ENCODE measurements at places on chromosomes 1 and 21.

DNA sequence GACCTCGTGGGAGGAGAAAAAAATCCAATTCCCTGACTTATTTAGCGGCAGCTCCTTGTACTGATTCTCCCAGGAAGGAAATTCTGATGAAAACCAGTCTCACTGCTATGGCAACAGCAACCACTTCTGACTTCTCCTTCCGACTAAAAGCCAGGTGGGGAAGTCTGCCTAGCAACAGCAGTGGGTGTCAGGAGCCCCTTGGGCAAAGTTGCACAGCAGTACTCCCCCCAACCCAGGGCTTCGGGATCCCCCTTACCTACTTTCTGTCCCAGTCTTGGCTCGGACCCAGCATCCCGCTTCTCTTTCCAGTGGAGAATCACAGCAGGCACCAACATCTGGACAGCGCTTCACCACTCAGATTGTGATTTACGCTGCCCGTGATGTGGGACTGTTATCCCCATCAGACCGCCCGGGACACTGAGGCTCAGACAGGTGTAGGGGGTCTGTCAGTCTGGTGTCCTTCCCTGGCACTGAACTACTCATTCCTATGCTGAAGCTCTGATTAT is 24.6 kb downstream of the NKAIN1 start:
- no peak for DNase-seq

GRCh38 chr1:6393400-6394187 is at the start of gene ACOT7:
Gene ACOT7, minus strand, starts transcription at chr1:6393767. Its CDS starts 368 bp downstream, at chr1:6393399.
- peak; percentile 88 for DNase-seq

DNA sequence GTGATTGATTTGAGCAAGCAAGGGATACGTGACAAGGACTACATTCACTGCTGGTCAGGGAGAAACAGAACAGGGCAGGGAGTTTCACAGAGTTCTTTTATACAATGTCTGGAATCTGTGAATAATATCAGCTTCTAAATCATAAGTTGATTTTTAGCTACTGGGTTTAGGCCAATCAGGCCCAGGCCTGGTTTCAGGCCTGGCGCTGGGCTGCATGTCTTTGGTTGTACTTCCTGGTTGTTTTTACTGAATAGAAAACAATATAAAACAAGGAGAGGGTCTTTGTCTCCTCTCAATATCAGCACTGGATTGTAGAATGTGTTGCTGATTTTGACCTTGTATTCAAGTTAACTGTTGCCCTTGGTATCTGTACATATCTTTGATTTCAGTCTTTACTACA is 865 bp upstream of the AMY2A start:
- no peak for DNase-seq

- DNase-seq = no peak
Measured at GRCh38 chr1:244104309-244105060, 53.4 kb downstream of the ZBTB18 start.

- DNase-seq = peak; percentile 92
Measured at GRCh38 chr1:228378090-228378872, 28.4 kb downstream of the TRIM11 start.

DNA sequence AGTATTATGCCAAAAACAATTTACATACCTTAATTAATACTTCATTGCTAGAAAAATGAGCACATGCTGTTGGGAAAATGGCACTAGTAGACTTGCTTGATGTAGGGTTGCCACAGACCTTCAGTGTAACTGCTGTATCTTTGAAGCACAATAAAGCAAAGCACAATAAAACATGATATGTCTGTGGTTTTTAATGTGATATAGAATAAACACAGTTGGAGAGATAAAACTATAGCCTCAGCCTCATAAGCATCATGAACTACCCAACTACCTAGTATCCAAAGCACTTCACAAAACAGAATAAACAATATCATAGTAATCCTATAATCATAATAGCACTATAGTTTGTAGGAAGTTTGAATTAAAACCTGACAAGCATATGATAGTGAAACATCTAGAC is 143.5 kb downstream of the SYT14 start:
- no peak for DNase-seq

- DNase-seq = no peak
Measured at GRCh38 chr1:75791022-75791421, 5.0 kb downstream of the RABGGTB start.

DNA sequence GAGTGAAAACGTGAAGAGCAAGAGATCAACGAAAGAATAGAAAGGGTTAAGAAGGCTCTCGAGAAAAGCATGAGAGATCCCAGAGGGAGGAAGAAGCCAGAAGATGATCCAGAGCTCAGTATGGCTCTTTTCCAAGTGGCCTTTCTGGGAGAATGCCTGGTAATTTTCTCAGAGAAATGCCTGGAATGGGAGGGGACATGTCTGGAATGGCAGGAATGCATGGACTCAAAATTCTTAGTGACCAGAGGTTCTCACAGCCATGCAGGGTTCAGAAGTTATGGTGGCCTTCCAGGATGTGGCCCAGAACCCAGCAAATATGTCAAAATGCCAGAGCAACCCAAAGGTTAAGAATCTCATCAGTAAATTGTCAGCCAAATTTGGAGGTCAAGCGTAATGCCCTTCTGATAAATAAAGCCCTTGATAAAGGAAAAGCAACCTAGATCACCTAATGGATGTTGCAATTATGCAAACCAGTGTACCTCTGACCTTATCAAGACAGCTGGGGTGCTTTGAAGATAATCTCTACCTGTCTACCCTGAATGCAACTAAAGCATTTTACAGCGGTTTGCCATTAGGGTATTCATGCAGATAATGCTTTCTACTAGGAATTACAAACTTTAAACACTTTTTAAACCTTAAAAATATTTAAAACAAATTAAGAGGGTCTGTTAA is 53.1 kb downstream of the NBPF6 start:
- no peak for DNase-seq

GRCh38 chr1:31422505-31423319 is 9.7 kb downstream of the SERINC2 start:
- peak; percentile 32 for DNase-seq

GRCh38 chr1:163147019-163147418 is 55.7 kb downstream of the RGS5 start:
- DNase-seq = no peak

DNA sequence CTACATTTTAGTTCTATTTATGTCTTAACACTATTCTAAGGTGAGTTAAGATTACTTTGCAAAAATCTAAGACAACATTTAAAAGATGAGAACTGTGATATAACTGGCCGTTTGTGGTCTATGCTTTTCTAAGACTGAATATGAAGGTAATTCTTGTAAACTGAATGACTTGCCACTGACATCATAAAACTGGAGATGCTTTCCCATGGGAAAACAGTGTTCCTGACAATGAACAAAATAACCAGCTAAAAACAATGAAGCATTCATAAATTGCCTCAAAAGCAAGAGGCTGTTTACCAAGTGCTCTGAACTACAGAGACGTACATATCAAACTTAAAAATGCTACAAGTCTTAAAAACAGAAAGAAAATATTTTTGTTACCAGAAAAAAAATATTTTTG is 54.7 kb downstream of the APP start:
- DNase-seq = no peak

GRCh38 chr1:220733086-220733601 is 15.0 kb upstream of the MTARC2 start:
- DNase-seq = peak; percentile 77

Measured in NCI-H1436 (cell line).